ENCODE measurements at places on chromosomes 7 and 10.
A peak's percentile ranks its signal among the peaks of the same experiment; 100 is the strongest.

DNA sequence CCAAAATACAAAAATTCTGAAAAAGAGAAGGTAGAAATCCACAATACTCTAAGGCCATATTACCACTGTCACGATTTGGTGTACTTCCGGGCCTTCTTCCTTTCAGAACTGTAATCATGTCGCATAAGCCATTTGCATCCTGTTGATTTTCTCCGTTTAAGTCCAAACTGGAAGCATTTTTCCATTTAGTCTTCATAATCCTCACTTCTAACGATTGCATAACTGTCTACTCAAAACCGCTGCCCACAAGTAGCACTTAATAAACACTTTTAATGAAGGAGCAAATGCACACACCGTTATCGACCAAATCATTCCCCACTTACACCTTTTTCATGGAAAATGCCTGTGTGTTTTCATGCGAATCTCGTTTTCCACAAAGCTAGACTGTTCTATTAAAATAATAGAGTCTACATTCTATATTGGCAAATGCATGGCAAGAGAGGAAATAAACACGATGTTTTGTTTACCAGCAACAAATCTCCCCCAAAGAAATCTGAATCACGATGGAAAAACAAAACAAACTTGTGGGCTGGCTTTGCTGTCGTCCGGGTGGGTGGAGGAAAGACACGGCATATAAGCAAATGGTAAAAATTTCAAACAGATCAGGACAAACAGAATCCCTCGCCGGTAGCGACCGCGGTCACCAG lies 1.0 kb downstream of the ATE1 start:
- DNase-seq: no peak

GRCh38 chr10:93841961-93842360 lies 51.8 kb upstream of the SLC35G1 start:
- no peak for DNase-seq

DNA sequence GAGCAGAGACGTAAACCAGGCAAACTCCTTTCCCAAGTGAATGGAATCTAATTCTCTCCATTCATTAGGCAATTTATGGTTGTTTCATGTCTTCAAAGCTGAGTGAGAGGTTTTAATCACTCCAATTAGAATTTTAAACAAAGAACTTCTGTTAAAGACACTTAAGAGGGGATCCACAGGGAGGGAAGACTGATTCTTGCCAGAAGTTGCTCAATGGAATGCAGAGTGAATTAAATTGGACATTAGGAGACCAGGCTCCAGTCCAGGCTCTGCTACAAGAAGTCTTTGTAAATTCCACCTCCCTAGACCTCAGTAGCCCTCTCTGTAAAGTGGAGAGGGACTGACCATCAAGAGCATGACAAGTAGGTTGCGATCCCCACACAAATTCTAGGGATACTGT lies 130.7 kb upstream of the TMEM72 start:
- no peak for DNase-seq

- DNase-seq: no peak
These were observed 43.7 kb downstream of the KCNMA1 start for GRCh38 chr10:77593771-77594470.

- no peak for DNase-seq
These were observed 661.0 kb upstream of the TEX47 start for GRCh38 chr7:89456556-89456955.

GRCh38 chr7:13028825-13029099 lies 341.3 kb downstream of the ARL4A start:
- DNase-seq: no peak

DNA sequence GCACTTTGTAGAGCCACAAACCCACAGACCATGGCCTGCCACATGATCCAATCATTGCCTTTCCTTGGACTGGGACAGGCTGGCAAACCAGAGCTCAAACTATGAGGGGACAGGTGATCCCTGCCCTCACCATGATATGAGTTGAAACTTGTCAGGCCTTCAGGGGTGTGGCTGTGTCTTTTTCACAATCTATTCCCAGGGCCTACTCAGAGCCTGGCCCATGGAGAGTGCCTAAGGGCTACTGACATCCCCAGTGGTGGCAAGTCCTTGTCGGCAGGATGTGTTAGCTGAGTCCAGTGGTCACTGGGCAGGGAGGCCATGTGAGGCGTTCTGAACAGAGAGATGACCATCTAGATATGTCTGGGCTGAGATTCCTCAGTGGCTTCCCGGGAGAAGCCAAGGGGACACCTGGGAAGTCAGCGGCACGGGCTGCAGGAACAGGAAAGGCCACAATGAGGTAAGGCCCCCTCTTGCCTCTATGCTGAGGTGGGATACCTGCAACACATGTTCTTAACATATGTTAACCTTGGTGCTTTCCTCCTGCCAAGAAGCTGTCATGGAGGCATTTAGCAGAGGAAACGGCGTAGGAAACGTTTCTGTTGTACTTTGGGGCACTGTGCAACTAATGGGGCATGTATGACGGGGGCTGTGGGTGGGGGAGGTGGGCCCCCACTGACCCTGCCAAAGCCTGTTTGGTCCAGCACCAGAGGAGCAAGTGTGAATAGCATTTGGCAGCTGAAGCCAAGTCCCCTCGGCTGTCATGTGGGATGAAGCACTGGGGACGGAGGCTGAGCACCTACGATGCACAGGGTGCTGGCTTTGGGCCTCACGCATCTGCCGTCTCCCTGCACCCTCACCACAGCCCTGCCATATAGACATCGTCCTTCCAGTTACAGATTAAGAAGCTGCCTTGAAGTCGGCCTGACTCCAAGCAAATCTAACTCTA lies 384.0 kb downstream of the RPS24 start:
- DNase-seq: no peak

DNA sequence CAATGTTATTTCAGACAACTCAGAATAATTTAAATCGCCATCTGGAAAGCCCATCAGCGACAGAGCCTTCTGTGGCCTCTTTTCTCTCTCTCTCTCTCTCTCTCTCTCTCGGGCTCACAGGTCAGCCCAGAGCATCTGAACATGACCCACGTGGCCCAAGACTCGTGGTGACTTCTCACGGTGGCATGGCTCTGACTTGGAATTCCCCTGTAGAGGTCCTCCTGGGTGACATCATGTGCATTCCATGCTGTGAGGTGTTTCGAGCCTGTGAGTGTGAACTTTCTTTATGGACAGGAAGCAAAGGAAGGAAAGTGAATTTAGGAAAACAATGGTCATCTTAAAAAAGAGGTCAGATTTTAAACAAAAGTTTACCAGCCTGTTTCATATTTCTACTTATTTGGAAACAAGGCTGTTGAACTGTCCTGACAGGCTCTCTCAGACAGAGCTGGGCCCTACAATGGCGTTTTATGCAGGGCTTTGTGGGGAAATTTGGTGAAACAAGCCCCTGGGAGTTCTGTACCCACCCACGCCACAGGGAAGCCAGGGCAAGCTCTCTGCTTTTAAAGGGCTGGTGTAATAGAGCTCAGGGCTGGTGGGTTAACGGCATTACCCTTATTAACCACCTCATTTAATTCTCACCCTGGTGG lies 359.7 kb upstream of the ZNF32 start:
- DNase-seq: no peak

GRCh38 chr7:1505731-1506550 lies 1.8 kb upstream of the INTS1 start:
- DNase-seq: peak; percentile 23

DNA sequence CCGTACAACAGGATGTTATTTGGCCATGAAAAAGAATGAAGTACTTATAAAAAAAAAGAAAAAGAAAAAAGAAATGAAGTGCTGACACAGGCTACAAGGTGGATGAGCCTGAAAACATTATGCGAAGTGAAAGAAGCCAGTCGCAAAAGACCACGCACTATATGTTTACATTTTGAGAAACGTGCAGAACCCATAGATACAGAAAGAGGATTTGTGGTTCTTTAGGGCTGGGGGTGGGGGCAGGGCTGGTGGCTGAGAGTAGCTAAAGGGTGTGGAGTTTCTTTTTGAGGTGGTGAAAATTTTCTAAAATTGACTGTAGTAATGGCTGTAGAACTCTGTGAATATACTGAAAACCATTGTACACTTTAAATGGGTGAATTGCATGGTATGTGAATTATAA lies 86.0 kb upstream of the FAM20C start:
- no peak for DNase-seq

- DNase-seq: no peak
These were observed 201.3 kb upstream of the CDCA7L start for GRCh38 chr7:22146961-22147512.

DNA sequence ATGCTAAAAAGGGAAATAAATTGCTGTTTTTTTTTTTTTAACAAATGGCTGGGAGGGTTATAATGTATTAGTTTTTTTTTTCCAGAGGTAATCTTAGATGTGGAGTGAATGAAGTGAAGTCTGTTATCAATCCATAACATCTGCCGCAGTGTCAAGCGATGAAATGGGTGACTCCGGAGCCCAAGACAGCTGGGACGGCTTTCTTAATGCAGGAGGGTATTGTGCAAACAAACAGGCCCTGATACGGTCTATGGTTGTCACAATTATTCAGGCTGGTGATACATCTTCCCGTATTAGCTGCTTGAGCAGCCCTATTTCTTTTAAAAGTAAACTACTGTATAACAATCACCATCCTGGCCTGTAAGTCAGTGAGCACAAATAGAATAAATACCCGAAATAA lies 1231.2 kb downstream of the GATA3 start:
- DNase-seq: no peak

DNA sequence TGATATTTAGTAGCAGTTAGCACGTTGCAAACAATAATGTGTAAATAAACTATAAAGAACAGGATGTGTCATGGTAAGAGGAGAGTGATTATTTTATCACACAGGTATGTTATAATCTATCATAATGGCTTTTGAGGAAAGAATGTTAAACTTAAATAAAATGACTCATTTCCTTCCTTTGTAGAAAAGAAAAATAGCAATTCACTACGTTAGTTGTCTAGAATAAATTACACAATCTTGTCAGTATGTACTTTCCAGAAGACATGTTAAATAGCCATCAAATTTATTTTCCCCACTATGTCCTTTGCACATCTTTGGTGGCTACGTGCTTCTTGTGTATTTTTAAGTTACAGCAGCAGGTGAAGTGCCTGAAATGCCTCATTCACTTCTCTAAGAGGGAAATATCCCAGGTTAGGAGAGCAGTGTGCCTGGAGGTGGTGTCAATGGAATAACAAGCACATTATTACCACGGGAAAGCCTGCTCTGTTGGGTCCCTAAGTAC lies 133.8 kb downstream of the SEMA3A start:
- DNase-seq: no peak

DNA sequence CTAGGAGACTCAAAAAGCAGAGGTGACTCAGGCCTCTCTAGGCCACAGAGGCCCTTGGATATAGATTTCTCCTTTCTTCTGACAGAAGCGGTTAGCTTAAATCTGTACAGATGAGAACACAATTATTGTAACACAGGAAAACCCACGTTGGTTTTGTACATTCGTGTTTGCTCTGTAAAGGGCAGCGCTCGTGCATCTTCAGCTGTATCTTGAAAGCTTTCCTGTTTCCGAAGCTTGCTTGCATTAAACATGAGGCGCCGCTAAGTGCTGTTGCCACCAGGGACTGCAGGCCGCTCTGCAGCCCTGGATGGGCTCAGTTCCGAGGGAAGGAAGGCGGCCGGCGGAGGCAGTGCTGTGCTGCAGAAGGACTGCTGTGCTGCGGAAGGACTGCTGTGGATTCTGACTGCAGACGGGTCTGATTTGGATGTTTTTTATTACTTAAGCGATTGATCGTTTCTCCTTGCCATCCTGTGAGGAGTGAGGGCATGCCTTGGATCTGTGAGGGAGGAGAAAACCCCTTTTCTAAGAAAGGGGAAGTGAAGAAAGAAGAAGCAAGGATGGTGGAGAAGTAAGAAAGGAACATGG lies 53.3 kb downstream of the FHIP2A start:
- no peak for DNase-seq

DNA sequence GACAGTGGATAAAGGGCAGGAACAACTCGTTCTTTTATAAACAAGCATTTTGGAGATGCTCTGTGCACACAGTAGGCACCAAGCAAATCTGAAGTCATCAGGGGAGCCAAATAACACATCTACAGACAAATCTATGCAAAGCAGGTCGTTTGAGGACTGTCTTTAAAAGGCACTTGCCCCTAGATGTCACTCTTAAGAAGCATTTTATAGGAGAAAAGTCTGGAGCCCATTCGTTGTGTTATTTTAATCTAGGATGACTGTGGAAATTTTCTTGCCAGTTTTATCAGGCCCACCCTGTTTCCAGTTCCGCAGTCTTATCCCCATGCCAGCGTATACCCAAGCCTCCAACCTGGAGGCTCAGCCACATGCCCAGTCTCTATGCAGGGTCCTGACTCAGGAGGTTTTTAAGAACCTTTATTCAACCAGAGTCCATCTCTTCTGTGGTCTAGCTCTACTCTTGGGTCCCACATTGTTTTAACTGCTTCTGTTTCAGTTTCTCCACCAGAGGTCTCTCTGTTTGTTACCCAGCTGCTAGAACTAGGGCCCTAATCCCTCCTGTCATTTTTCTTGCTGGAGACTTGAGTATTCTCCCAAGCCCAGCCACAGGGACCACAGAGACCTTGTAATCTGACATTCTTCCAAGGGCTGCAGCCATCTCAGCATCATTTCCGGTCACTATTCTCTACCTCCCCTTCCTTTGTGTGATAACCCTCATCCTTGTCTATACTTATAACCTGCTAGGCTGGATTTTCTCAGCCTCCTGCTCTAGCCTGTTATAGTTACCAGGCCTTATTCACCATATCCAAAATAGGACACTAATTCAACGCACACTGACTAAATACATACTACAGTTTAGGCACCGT lies 26.7 kb downstream of the PIK3CG start:
- DNase-seq: no peak

- DNase-seq: no peak
These were observed 22.6 kb downstream of the EIF3A start for GRCh38 chr10:119058010-119058409.

GRCh38 chr10:70786799-70787415 lies 1.7 kb upstream of the TBATA start:
- DNase-seq: no peak

DNA sequence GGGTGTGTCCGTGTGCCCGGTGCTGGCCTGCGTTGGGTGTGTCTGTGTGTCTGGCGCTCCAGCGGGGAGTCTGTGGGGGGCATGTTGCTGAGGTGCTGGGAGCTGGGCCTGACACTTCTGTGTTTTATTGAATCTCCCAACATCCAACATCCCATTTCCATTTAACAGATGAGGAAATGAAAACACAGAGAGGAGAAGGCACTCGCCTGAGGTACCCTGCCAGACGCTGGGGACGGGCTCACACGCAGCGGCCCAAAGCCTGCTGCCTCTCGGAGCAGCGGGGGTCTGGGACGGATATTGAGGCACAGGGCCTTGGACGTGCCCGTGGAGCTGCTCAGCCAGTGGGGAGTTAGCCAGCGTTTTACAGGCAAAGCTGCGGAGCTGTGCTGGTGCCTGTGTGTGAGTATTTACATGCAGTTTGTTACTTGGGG lies 133.9 kb downstream of the DNAJB6 start:
- no peak for DNase-seq

DNA sequence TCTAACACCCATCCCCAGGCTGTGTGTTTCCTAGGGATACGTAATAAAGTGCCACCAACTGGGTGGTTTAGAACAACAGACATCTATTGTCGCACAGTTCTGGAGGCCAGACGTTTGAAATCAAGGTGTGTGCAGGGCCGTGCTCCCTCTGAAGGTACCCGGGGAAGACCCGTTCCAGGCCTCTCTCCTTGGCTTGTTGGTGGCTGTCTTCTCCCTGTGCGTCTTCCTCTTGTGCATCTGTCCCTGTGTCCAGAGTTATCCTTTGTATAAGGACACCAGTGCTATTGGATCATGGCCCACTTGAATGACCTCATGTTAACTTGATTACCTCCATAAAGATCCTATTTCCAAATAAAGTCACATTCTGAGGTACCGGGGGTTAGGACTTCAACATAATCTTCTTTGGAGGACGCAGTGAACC lies 15.6 kb downstream of the GRK5 start:
- DNase-seq: no peak
